ENCODE measurements at places on chromosomes 4 and X.

- no peak for DNase-seq
Observed at GRCh38 chrX:13420545-13421183, 100.8 kb upstream of the ATXN3L start.

DNA sequence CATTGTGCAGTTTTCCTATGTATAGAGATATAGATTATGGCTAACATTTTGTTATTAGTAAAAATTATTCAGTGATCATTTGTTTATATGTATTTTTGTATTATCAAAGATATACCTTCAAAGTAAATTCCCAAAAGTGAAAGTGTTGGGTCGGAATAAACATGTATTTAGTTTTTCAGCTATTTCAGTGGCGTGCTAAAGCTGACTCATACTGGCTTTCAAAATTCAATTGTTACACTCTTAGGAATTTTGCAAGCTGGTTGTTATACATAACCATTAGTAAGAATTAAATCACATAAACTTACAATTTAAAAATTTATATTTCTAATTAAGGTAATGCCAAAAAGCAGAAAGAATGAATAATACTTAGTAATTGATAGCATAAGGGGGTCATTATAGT is 288.4 kb upstream of the NRK start:
- no peak for DNase-seq

DNA sequence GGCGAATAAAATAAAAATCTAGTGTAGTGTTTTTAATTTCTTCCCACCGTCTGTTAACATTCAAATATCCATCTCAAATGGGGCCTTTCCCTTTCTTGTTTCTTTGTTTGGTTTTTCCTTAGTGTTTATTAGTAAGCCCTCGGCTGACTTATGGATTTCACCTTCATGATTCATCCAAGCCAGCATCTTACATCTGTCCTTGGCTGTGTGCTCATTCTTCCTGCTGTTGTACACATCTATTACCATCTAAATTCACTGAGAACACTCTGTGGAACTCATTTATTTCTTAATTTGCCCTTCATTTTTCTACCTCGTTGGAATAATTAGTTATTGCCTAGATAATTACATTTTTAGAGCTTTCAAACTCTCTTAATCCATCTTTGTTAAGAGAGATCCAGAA is 84.9 kb downstream of the SPCS3 start:
- no peak for DNase-seq

GRCh38 chr4:128700659-128701350 is 108.7 kb upstream of the JADE1 start:
- no peak for DNase-seq

GRCh38 chr4:42268824-42269223 is 116.4 kb upstream of the BEND4 start:
- DNase-seq, result no peak

GRCh38 chr4:137583671-137584070 is 51.4 kb upstream of the PCDH18 start:
- no peak for DNase-seq

DNA sequence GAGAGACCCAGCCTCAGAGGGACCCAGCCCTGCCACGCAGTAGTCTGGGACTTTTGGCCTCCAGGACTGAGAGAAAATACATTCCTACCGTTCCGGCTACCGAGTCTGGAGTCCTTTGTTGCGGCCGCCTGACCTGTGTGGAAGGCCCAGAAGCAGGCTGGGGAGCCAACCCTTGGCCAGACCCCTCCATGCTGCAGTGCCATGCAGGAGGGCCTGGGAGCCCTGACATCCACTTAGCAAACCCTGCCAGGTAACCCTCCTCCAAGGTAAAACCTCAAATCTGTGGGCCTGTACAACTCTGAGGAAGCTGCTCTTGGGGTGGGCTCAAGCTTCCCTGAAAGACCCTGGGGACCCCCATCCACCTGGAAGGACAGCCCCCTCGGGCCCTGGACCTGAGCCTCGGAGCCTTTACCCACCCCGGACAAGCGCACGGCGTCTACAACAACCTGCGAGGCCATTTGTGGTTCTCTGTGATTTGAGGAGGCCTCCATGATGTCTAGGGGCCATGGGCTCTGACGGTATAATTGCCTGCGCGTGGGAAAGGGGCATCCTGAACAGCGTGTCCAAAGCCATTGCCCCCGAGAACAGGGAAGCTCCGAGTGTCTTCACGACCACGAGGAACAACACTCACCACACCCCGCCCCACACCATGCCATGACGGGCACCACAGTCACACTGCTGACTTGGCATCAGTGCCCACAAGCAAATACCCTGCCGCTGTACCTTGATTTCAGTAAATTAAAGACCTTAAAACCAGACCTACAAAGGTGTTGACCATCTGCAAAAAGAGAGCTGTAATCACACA is 58.7 kb downstream of the ZFYVE28 start:
- no peak for DNase-seq

GRCh38 chr4:102322736-102323135 is 22.5 kb downstream of the SLC39A8 start:
- DNase-seq, result no peak

GRCh38 chr4:82629238-82630000 is 67.6 kb upstream of the TMEM150C start:
- DNase-seq, result no peak

GRCh38 chr4:94480362-94480951 is 28.7 kb downstream of the PDLIM5 start:
- DNase-seq, result no peak

DNA sequence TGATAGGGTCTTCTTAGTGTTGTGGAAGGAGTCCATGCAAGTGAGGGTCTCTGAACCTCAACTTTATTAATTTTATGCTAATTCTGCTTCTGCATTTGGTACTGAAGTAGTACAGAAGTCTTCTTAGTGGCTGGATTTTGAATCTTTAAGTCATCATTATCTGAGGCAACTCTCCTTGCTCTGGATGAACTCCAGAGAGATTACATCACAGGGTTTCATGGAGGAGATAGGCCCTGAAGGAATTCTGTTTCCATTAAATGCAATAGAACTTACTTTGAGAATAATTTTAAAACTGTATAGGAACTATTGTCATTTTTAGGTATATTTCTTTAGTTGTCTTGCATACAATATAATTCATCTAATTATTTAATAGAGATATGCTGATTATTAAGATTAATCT is 451.2 kb downstream of the FAT4 start:
- no peak for DNase-seq

- no peak for DNase-seq
Observed at GRCh38 chr4:9933956-9934355, 87.3 kb downstream of the SLC2A9 start.

- no peak for DNase-seq
Observed at GRCh38 chr4:138693526-138693925, 322.1 kb upstream of the NOCT start.

DNA sequence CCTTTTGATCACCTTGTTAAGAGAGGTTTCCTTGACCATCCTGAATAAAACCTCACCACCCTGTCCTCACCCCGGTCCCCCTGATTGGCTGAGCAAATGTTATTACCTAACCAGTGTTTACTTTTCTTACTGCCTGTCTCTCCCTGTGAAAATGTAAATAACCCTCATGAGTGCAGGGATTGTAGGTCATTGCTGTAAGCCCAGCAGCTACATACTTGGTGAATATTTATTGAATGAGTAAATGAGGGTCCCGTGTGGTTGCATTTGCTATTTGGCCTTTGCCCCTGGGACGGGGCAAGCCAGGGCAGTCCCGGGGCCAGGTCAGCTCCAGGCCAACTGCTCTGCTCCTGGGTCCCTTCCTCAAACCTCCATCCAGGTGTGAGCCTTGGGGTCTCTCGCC is 55.5 kb upstream of the CLCN4 start:
- DNase-seq, result no peak
